Nephron progenitor cell (in vitro differentiated cells): ENCODE measurements at places on chromosomes 11 and 22.

GRCh38 chr11:114466742-114467141, 27.5 kb downstream of the REXO2 start:
- no peaks in the 10 kb centered on the region for H3K27me3 ChIP-seq
- H3K27ac ChIP-seq: no peak overlapping the region
- no peak for DNase-seq
- no peaks in the 10 kb centered on the region for H3K4me1 ChIP-seq
- H3K4me3 ChIP-seq: no peak overlapping the region

GRCh38 chr11:11427542-11427941, 74.5 kb upstream of the CSNK2A3 start:
- no peak for DNase-seq
- peaks cover 17% of the 10 kb centered on the region for H3K27me3 ChIP-seq
- H3K36me3 ChIP-seq: no peaks in the 10 kb centered on the region
- H3K4me3 ChIP-seq: no peak overlapping the region
- no peak overlapping the region for H3K27ac ChIP-seq
- H3K4me1 ChIP-seq: peaks cover 45% of the 10 kb centered on the region

GRCh38 chr11:134459246-134460061, 47.4 kb upstream of the B3GAT1 start:
- peaks cover 35% of the 10 kb centered on the region for H3K27me3 ChIP-seq
- no peak overlapping the region for H3K4me3 ChIP-seq

- peak overlapping the region; percentile 71 for H3K4me3 ChIP-seq
- H3K36me3 ChIP-seq: no peaks in the 10 kb centered on the region
- H3K27me3 ChIP-seq: peaks cover 84% of the 10 kb centered on the region
Observed at GRCh38 chr22:46043816-46044620, 67.1 kb upstream of the WNT7B start.

DNA sequence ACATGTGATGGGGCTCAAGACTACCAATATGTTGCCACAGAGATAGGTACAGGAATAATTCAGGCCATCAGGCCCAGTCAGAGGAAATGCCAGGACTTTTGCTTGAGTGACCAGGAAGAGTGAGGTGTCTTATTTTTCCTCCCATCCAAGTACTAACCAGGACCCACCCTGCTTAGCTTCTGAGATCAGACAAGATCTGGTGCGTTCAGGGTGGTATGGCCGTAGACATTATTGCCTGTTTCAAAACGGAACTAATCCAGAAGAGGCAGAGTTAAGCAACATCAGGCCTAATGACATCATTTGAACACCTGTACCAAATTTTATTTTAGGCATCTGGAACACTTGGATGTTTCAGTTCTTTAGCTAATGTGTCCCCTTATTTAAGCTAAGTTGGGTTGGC, 205.5 kb upstream of the POU2AF2 start:
- no peaks in the 10 kb centered on the region for H3K27me3 ChIP-seq
- H3K4me3 ChIP-seq: no peak overlapping the region
- H3K27ac ChIP-seq: no peak overlapping the region
- H3K36me3 ChIP-seq: no peaks in the 10 kb centered on the region
